ENCODE measurements at places on chromosomes 5 and 9. TPM values are rescaled to one million over a fixed set of nuclear protein-coding genes. Genes with fewer than 3 reads are reported as not detected.

DNA sequence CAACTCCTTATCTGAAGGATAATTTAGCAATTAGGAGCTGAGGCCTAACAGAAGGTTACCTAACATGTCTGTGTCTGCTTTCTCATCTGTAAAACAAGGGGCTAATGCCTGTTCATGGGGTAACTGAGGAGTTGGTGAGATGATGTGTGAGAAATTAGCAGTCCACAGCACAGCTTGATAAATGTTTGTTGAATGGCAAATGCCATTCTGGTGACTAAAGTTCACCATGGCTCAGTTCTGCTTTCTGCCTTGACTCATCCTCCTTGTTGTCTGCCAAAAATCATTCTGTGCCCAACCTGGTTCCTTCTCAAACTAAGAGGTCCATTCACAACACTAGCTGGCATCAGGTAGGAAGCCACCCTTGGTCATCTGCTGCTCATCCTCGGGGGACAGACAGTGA lies 552.0 kb upstream of the KLF4 start:
- DNase-seq: no peak

- DNase-seq: no peak
These were observed 294 bp downstream of the ADRB2 start for GRCh38 chr5:148826739-148827070.

DNA sequence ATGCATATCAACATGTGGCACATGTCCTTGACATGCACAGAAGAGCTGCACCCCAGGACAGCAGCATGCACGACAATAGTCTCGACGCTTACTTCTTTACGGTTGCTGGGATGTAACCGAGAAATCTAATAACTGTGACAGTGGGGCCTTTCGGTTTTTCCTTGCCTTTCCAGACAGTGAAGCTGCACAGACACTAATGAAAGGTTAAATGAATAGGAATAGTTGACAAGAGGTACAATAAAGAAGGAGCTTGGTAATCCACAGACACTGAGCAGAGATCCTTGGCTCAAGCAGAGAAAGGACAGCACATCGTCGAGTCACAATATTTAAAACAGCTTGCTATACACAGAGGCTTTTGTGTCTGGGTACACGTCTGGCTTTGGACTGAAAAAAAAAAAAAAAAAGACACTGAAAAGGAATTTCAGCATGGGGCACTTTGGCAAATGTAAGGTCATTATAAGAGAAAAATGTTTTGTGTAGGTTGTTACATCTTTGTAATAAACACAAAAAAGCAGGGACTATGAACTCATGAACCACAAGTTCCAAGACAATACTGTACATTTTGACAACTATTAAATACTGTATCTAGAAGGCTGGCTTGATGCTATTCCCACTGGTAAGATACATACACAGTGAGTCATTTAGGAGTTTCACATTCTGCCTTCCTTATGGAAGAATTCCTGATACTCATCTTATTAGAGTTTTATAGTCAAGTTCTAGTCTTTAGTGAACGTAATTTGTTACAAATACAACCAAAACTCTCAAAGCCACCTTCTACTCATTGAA lies 5.6 kb downstream of the BNC2 start:
- DNase-seq: no peak

GRCh38 chr9:113501129-113501686 lies 37.7 kb downstream of the RGS3 start:
- DNase-seq: no peak

- DNase-seq: no peak
These were observed 25.2 kb upstream of the SYNPO start for GRCh38 chr5:150615141-150615699.

DNA sequence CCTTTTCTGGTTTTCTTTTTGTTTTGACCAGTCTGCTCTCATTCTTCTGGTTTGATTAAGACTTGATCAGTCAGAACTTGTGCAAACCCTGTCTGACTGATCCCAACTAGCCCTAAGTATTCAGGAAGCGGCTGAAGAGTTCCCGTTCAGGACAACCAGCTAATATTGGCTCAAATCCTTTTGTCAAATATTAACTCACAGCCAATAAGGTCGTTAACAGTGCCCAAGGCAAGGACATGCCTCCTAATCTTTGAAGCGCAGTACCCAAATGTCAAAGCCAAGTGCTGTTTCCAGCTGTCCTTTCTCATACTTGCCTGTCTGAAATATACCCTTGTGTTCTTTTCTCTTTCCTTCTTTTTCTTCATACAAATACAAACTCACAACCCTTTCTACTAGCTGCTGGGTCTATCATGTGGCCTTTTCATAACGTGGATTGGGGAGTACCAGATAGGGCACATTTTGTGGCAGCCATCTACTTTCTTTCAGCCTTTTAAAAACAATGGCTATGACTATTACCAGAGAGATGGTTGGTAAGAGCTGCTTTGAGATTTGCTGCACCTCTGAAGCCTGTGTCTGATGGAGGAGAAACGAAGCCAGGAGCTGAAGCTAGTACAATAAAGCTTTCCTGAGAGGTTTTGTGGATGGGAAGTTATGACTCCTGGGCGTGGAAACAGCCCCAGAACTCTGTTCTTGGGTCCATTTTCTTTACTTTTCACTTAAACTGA lies 266.4 kb upstream of the ZNF608 start:
- DNase-seq: no peak

GRCh38 chr9:87595610-87596009 lies 97.9 kb downstream of the DAPK1 start:
- DNase-seq: no peak

- no peak for DNase-seq
These were observed 386.1 kb upstream of the KIF2A start for GRCh38 chr5:61919920-61920319.

GRCh38 chr9:126791406-126792230 lies 13.2 kb upstream of the ZBTB43 start:
- no peak for DNase-seq

DNA sequence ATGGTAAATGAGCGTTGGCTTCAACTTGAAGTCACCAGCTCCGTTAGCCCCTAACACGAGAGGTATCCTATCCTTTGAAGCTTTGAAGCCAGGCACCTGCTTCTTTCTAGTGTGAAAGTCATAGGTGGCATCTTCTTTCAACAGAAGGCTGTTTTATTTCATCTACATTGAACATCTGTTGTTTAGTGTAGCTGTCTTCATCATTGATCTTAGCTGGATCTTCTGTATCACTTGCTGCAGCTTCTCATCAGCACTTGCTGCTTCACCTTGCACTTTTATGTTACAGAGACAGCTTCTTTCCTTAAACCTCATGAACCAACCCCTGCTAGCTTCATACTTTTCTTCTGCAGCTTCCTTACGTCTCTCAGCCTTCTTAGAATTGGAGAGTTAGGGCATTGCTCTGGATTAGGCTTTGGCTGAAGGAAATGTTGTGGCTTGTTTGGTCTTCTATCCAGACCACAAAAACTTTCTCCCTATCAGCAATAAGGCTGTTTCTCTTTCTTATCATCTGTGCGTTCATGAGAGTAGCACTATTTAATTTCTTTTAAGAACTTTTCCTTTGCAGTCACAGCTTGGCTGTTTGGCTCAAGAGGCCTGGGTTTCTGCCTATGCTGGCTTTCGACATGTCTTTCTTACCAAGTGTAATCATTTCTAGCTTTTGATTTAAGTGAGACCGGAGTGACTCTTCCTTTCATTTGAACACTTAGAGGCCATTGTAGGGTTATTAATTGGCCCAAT lies 47.2 kb downstream of the PCSK5 start:
- no peak for DNase-seq

- no peak for DNase-seq
These were observed 153.7 kb downstream of the NDUFS4 start for GRCh38 chr5:53713978-53714666.

DNA sequence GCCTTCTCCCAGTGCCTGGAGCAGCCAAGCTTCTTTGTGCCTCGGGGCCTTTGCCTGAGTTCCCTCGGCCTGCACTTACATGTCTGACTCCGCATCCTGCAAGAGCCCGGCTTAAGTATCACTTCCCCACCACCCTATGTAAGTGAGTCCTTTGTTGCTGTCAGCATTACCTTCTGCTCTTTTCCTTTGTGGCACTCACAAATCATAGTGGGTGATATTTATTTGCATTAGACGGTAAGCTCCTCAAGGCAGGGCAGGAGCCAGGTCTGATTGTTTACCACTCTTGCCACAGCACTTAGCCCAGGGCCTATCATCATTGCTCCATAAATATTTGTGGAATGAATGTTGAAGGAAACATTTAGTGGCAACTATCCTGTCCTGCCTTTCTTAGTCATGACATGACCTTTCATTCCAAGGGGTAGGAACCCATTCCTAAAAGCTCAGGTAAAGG lies 4.8 kb downstream of the GM2A start:
- DNase-seq: no peak

- DNase-seq: no peak
These were observed 239.6 kb downstream of the CACNA1B start for GRCh38 chr9:138117101-138117750.

DNA sequence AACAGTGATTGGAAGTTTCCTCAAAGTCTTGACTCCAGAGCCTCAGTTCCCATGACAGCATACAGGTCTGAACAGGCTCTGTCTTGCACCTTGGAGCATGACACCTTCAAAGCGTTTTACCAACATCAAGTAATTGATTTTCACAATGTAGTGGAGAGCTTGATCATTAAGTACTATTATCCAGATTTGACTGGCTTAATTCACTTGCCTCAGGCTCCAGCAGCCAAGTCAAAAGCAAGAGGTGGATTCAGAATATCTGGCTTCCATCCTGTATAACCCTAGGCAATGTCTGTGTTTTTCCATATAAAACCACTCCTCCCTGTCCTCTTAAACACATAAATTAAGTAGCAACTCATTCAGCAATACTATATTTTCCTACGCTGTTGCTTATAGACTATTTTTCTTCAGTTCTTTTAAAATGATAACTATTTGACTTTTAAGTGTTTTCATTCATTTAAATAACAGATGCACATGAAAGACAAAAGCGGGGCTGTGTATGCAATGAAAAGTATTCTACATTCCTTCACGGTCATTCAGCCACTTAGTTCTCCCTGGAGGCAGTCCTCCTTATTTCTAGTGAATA lies 150.8 kb upstream of the RANBP3L start:
- no peak for DNase-seq

OBP2B gene
- not detected for total RNA-seq

TNFSF15 gene
- total RNA-seq: 0.80 TPM

CDC20B gene
- total RNA-seq: not detected

GLDC gene
- total RNA-seq: 0.38 TPM

SPATA31D4 gene
- not detected for total RNA-seq

CNOT6 gene
- 33.7 TPM for total RNA-seq

RASEF gene
- 37.6 TPM for total RNA-seq

Data from mucosa of descending colon (tissue), 3 donors.